T-helper 9 cell (primary cell): ENCODE measurements at places on chromosomes 16 and 17.

GRCh38 chr17:81350320-81350890 lies 44.9 kb upstream of the BAHCC1 start:
- DNase-seq, result no peak

GRCh38 chr17:335691-336090 lies 16.9 kb downstream of the RPH3AL start:
- DNase-seq, result no peak

DNA sequence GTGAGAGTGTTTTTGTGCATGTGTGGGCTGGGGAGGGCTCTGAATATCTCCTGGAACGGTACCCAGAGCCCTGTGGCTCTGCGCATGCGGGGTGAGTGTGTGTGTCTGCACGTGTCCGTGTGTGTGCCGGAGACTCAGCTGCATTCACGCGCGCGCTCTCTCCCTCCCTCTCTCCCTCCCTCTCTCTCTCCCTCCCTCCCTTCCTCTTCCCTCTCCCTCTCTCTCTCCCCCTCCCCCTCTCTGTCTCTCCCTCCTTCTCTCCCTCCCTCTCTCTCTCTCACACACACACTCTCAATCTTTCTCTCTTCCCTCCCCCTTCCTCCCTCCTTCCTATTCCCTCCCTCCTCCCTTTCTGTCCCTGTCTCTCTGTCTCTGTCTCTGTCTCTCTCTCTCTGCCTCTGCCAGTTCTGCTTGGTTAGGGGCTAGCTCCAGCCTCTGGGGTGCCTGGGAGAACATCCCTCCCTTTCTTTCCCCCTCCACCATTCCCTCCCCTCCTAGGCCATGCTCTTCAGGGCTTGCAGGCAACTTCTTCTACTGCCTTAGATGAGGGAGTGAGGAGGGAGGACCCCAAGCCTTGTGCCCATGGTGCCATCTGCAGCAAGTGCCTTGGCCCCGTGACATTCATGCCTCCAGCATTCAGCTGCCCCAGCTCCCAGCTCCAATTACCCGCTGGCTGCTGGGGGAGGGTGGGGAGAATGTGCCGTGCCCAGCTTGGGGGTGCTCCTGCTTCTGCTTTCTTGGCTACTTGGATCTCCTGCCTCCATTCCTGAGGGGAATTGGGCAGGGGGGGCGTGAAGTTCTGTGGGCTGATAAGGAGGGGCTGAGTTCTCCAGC lies 6.4 kb downstream of the THRA start:
- DNase-seq, result peak; percentile 66

- no peak for DNase-seq
Observed at GRCh38 chr17:65485388-65486299, 75.8 kb downstream of the AXIN2 start.

DNA sequence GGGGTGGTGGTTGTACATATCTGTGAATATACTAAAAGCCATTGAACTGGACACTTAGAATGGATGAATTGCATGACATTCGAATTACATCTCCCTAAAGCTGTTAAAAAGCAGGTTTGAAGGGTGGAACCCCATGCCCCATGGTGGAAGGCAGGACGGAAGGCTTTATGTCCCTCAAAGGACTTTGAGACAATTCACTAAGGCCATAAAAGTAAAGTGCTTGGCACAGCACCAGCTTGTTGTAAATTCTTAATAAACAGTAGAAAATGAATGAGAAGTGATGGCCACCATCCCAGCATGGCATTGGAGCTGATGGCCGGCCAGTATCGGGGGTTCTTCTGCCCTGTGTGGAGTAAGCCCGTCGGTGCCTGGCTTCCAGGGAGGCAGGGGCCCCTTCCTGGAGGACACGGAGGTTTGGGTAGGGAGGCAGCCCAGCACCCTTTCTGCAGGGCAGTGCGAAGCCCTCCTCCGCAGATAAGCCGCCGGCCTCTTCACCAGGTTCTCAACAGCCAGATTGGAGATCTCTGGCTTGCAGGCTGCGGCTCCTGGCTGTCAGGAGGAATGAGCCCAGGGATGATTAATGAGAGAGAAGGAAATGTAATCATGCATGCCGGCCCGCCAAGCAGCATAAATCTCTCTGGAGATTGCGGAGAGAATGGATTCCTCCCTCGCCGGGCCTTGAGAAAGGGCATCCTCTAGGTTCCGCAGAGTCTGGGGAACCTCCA lies 346.9 kb downstream of the FOXL1 start:
- no peak for DNase-seq

DNA sequence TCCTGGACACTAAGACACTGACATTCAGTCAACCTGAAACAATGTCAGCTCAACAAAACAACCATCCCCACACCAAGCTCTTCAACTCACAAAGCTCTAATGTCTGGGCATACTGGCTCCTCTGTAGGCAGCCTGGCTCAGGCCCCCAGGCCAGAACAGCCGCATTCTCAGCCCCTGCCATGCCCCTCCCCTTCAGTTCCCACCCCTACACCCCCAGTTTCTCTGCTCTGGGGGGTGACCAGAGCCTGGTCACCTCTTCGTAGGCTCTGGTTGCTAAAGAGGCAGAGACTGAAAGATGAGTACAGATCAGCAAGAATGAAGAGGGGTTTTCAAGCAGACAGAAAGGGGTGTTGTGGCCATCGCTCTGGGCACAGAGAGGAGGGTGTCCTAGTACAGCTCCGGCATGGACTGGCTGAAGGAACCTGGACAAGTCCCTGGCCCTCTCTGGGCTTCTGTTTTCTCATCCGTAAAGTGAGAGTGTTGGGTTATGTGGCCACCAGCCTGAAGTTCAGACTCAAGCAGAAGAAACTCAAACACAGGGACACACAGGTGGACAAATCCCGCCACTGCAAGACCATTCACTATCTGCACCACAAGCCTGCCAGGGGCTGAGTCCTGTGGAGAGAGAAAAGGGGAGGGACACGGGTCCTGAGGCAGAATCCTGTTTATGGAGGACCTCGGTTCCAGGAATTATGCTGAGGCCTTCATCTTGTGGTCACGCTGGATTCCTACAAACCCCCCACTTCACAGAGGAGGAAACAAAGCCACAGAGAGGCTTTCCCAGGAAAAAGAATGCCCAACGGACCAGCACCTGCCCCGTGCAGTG lies 987 bp upstream of the SLC4A1 start:
- DNase-seq, result no peak

GRCh38 chr17:59521465-59522126 lies 43.8 kb upstream of the DHX40 start:
- peak; percentile 50 for DNase-seq
